WTC11 (cell line): ENCODE measurements at places on chromosomes 6 and 20. TPM values are rescaled to one million over a fixed set of nuclear protein-coding genes. Genes with fewer than 3 reads are reported as not detected.

DNA sequence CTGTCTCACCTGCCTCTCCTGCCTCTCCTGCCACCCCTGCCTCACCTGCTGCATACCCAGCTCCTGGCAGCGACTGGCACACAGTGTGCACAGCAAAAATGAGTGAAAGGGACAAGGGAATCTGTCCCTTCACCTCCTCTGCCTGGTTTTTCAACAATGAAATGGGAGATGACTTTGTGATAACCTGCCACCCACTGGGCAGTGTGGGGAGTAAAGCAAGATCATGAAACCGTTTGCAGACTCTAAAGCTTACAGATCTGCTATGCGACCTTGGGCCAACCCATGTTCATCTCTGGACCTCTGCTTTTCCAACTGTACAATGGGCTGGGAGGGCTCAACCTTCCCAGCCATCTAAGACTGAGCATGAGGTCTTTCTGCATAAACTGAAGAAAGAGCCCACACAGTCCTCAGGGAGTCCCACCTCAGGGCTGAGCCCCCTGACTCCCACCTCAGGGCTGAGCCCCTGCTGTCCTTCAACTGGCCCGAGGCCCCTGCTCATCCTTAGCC, 81.1 kb downstream of the RIPOR3 start:
- H3K4me1 ChIP-seq: peaks cover 7% of the 10 kb centered on the region
- DNase-seq: no peak
- H3K36me3 ChIP-seq: no peaks in the 10 kb centered on the region
- no peak overlapping the region for H3K4me3 ChIP-seq

DNA sequence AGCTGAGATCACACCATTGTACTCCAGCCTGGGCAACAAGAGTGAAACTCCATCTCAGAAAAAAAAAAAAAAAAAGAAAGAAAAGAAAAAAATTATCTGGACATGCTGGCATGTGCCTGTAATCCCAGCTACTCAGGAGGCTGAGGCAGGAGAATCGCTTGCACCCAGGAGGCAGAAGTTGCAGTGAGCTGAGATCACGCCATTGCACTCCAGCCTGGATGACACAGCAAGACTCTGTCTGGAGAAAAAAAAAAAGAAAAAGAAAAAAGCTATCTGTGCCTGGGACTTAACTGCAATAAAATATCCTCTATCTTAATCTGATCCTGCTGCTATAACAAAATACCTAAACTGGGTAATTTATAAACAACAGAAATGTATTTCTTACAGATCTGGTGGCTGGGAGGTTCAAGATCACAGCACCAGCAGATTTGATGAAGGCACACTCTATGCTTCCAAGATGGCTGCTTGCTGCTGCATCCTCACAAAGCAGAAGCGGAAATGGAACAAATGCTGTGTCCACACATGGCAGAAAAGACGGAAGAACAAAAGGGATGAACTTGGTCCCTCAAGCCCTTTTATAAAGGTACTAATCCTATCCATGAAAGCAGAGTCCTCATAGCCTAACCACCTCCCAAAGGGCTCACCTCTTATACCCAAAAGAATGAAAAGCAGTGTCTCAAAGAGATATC, 273.3 kb upstream of the JARID2 start:
- no peak overlapping the region for H3K4me3 ChIP-seq
- peaks cover 34% of the 10 kb centered on the region for H3K4me1 ChIP-seq
- H3K36me3 ChIP-seq: peaks cover 20% of the 10 kb centered on the region
- no peaks in the 10 kb centered on the region for H3K27me3 ChIP-seq

DNA sequence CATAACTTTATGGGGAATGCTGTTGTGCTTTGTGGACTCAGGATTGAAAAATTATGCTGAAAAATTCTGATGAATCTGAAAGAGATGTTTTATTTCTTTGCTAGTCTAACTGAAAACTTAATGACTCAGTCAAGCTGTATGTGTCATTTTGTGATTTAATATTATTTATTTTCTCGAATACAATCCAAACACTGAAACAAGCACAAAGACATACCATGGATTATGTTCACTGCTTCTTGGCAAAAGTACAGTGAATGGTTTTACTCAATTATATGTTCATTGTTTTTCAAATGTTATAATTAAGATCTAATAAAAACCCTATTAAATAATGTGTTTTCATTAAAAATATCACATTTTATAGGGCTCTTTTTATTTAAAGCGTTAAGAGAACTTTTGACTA, 330.6 kb upstream of the EPHA7 start:
- DNase-seq: no peak
- H3K27ac ChIP-seq: no peak overlapping the region
- H3K4me3 ChIP-seq: no peak overlapping the region

DNA sequence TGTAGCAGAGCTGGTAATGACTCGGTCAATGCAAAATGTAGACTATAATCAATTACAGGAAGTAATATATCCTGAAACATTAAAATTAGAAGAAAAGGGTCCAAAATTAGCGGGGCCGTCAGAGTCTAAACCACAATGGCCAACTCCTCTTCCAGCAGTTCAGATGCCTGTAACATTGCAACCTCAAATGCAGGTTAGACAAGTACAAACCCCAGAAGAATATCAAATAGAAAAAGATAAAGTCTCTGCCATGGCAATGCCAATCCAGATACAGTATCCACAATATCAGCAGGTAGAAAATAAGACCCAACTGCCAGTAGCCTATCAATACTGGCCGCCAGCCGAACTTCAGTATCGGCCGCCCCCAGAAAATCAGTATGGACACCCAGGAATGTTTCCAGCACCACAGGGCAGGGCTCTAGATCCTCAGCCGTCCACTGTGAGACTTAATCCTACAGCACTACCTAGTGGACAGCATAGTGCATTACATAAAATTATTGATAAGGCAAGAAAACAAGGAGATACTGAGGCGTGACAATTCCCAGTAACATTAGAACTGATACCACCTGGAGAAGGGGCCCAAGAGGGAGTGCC, 158.4 kb downstream of the GPX5 start:
- H3K27ac ChIP-seq: no peak overlapping the region
- H3K36me3 ChIP-seq: no peaks in the 10 kb centered on the region
- no peak overlapping the region for H3K4me3 ChIP-seq
- H3K4me1 ChIP-seq: peaks cover 4% of the 10 kb centered on the region; the same call in 1 of the 2 replicates
- no peaks in the 10 kb centered on the region for H3K27me3 ChIP-seq

- no peak overlapping the region for H3K27ac ChIP-seq
- H3K36me3 ChIP-seq: no peaks in the 10 kb centered on the region
- H3K4me1 ChIP-seq: no peaks in the 10 kb centered on the region
- H3K27me3 ChIP-seq: no peaks in the 10 kb centered on the region
- H3K4me3 ChIP-seq: no peak overlapping the region
Observed at GRCh38 chr20:57415771-57416170, 24.6 kb downstream of the RBM38 start.

DNA sequence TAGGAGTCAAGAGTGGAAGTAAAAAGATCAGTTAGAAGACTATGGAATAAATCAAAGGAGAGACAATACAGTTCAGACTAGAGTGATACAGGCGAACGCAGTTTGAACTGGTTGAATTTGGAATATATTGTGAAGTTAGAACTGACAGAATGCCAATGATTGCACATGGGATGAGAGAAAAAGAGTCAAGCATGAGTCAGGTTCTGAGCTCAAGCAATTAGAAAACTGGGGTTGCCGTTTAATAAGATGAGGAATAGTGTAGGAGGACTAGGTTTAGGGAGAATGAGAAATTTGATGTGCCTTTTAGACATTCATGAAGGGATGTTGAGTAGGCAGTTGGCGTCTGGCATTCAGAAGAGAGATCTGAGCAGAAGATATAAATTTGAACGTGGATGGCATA, 8.0 kb downstream of the RNF217 start:
- H3K4me1 ChIP-seq: peaks cover 17% of the 10 kb centered on the region
- H3K27me3 ChIP-seq: no peaks in the 10 kb centered on the region
- no peak for DNase-seq
- H3K27ac ChIP-seq: no peak overlapping the region

- H3K36me3 ChIP-seq: no peaks in the 10 kb centered on the region
- no peak overlapping the region for H3K4me3 ChIP-seq
Observed at GRCh38 chr6:130368576-130368975, 2.8 kb downstream of the TMEM200A start.

- peaks cover 17% of the 10 kb centered on the region for H3K36me3 ChIP-seq
- DNase-seq: no peak
- no peaks in the 10 kb centered on the region for H3K4me1 ChIP-seq
- H3K27ac ChIP-seq: no peak overlapping the region
Observed at GRCh38 chr6:169529931-169530751, 171.7 kb downstream of the WDR27 start.

DNA sequence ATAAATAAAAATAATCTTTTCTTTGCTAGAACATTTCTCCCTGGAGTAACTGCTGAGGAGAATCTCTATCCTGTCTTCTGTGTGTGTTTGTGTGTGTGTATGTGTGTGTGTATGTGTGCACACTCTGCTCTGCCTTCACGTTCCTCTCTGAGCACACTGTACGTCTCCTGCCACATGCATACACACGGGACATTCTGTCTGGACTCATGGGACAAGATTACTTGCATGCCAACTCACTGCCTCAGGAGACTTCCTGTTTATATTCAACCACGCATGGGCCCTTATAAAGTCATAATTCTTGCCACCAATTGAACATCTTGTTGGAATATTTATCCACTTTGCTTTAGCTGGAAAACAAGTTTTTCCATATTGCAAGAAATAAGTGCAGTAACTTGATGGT, 930.6 kb downstream of the KIF16B start:
- peaks cover 23% of the 10 kb centered on the region for H3K4me1 ChIP-seq
- DNase-seq: no peak
- H3K36me3 ChIP-seq: no peaks in the 10 kb centered on the region
- no peak overlapping the region for H3K4me3 ChIP-seq
- peaks cover 6% of the 10 kb centered on the region; the same call in 1 of the 2 replicates for H3K27me3 ChIP-seq

GRCh38 chr6:48747040-48747439, 636.0 kb upstream of the PTCHD4 start:
- H3K4me3 ChIP-seq: no peak overlapping the region
- no peaks in the 10 kb centered on the region for H3K36me3 ChIP-seq
- DNase-seq: no peak
- no peaks in the 10 kb centered on the region for H3K27me3 ChIP-seq

- peaks cover 16% of the 10 kb centered on the region for H3K4me1 ChIP-seq
- no peak for DNase-seq
- H3K27me3 ChIP-seq: no peaks in the 10 kb centered on the region; the same call in 1 of the 2 replicates
- H3K36me3 ChIP-seq: no peaks in the 10 kb centered on the region
Observed at GRCh38 chr6:156379392-156380289, 397.5 kb upstream of the ARID1B start.

- no peak for DNase-seq
- no peak overlapping the region for H3K4me3 ChIP-seq
- H3K4me1 ChIP-seq: peaks cover 54% of the 10 kb centered on the region
- no peaks in the 10 kb centered on the region for H3K27me3 ChIP-seq
Observed at GRCh38 chr20:10504994-10505730, 70.1 kb downstream of the SLX4IP start.

- H3K36me3 ChIP-seq: no peaks in the 10 kb centered on the region
- H3K4me3 ChIP-seq: no peak overlapping the region
- no peaks in the 10 kb centered on the region for H3K27me3 ChIP-seq
- DNase-seq: no peak
- peaks cover 4% of the 10 kb centered on the region for H3K4me1 ChIP-seq
Observed at GRCh38 chr6:126477678-126478077, 137.8 kb downstream of the CENPW start.

DNA sequence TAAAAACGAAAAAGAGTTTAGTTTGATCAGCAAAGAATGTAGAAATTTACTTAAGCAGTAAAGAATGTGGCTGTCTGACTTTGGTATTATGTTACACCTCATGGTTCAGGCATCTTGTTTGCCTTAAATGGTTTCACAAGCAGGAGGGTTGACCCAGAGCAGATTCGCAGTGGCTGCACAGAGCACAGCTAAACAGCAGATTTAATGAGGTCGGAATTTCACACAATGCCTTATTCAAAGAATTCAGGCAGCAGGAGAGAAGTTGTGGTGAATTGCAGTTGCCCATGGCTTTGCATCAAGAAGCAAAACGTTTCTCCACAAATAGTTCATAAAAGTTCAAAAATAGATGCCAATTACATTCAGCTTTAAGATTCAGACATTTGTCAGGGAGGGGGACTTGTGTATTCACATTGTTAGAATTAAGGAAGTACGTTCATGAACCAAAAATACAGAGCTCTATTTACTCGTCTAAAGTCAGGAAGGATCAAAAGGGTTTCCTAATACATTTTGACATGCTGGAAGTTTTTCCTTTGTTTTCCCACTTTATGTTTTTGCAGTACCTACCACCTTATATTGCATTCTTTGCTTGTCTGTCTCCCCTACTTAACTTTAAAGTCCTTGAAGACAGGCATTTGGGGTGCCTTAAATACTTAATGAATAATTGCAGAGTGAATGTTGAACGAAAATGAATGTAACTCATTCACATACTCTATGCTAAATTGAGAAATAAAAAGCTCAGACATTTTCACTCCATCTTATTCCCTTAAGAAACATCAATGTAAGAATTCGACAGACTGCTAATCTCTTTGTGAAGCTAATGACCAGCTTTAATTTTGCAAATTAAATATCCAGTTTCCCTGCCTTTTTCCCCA, 1163.6 kb upstream of the CITED2 start:
- DNase-seq: no peak
- no peaks in the 10 kb centered on the region for H3K27me3 ChIP-seq

- H3K27ac ChIP-seq: no peak overlapping the region
- no peak overlapping the region for H3K4me3 ChIP-seq
- no peaks in the 10 kb centered on the region for H3K36me3 ChIP-seq
- no peaks in the 10 kb centered on the region for H3K27me3 ChIP-seq
Observed at GRCh38 chr6:152170702-152171667, 363.5 kb downstream of the ESR1 start.

- H3K4me3 ChIP-seq: no peak overlapping the region
- H3K27ac ChIP-seq: no peak overlapping the region
- no peaks in the 10 kb centered on the region for H3K36me3 ChIP-seq
- no peak for DNase-seq
- H3K4me1 ChIP-seq: no peaks in the 10 kb centered on the region
Observed at GRCh38 chr6:17448165-17448564, 54.8 kb downstream of the CAP2 start.

DNA sequence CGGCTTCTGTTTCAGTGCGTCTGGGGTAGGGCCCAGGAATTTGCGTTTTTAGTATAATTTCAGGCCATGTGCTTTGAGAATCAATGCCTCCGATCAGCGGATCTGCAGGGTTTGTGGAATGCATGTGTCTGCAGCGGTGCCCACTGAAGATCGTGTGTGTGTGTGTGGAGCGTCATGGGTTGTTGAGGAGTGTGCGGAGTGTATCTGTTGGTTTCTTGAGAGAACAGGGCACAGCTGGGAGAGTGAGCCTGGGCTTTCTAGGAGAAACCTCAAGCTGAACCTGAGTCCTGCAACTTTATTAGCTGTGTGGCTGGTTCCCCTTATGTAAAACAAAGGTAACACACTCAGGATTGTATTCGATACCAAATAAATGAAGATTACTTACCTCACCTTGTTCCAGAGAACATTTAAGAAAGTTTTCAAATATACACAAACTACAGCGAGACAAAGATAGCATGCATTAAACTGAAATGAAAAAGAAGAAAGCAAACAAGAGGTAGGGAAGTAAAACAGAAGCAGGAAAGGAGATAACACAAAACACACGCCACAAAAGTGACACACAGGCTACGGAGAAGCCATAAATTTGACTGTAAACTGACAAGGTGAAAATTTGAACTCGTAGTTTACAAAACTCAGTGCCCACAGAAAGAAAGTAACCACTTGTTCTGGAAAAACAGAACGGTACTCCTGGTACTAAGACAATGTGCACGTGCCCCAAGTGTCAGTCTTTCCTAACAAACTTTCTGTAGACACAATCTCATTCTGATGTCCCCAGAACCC, 28.8 kb downstream of the PDE10A start:
- H3K36me3 ChIP-seq: no peaks in the 10 kb centered on the region
- H3K27me3 ChIP-seq: no peaks in the 10 kb centered on the region
- peak overlapping the region; percentile 73 for H3K27ac ChIP-seq
- no peak overlapping the region for H3K4me3 ChIP-seq

SLC22A1 gene
- 0.41 to 1.2 TPM (median 0.78 TPM) in 3 replicates for total RNA-seq

ZC2HC1B gene
- not detected in 3 replicates for total RNA-seq

ID4 gene
- total RNA-seq: 4.5 to 9.3 TPM (median 8.8 TPM) in 3 replicates

CALHM6 gene
- 0.21 to 1.4 TPM (median 0.44 TPM) in 3 replicates for total RNA-seq

TAF11 gene
- 40.8 to 44.1 TPM (median 42.2 TPM) in 3 replicates for total RNA-seq
